Astrocyte (in vitro differentiated cells and primary cell): ENCODE measurements at places on chromosomes 5 and 9. TPM values are rescaled to one million over a fixed set of nuclear protein-coding genes. Genes with fewer than 3 reads are reported as not detected.
A peak's percentile ranks its signal among the peaks of the same experiment; 100 is the strongest.

- H3K36me3 ChIP-seq, result no peaks in the 10 kb centered on the region
- DNase-seq, result peak; percentile 53
- H3K27me3 ChIP-seq, result no peaks in the 10 kb centered on the region
Observed at GRCh38 chr5:151018846-151019245, 1.5 kb upstream of the GPX3 start.

Gene PIP5K1B
- total RNA-seq, result 0.29 and 1.3 TPM in 2 replicates

GRCh38 chr9:96720435-96720834, 57.5 kb downstream of the ZNF510 start:
- no peaks in the 10 kb centered on the region for H3K36me3 ChIP-seq
- H3K4me3 ChIP-seq, result no peak overlapping the region
- peaks cover 17% of the 10 kb centered on the region for H3K27me3 ChIP-seq
- DNase-seq, result no peak
- no peaks in the 10 kb centered on the region for H3K4me1 ChIP-seq
- no peak overlapping the region for H3K27ac ChIP-seq

Gene ANKRD34B
- total RNA-seq, result 0.10 and 0.20 TPM in 2 replicates

GRCh38 chr5:58818465-58818864, 235.6 kb downstream of the RAB3C start:
- H3K36me3 ChIP-seq, result no peaks in the 10 kb centered on the region
- DNase-seq, result no peak
- H3K4me1 ChIP-seq, result no peaks in the 10 kb centered on the region
- H3K4me3 ChIP-seq, result no peak overlapping the region
- no peak overlapping the region for H3K27ac ChIP-seq
- no peaks in the 10 kb centered on the region for H3K27me3 ChIP-seq
